ENCODE measurements at places on chromosomes 16 and 17.

DNA sequence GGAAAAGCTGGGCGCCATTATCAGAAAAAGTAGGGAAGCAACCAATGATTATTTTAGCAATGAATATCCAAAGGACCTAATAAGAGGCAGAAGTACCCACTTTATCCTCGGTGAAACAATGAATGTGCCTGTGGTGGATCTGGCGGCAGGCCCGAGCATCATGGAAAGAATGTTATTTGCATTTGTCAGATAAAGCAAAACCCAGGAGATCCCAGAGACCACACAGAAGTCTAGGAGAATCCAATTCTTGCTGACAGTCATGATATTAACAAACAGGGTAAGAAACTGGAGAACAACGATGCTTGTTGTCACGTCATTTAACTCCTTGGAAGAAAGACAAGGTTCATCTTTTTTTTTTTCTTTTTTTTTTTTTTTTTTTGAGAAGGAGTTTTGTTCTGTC, 12.0 kb upstream of the TNRC6A start:
- DNase-seq = no peak

GRCh38 chr17:17681744-17682292, 560 bp downstream of the RAI1 start:
- no peak for DNase-seq

GRCh38 chr16:77812856-77813500, 24.6 kb downstream of the VAT1L start:
- DNase-seq = no peak

DNA sequence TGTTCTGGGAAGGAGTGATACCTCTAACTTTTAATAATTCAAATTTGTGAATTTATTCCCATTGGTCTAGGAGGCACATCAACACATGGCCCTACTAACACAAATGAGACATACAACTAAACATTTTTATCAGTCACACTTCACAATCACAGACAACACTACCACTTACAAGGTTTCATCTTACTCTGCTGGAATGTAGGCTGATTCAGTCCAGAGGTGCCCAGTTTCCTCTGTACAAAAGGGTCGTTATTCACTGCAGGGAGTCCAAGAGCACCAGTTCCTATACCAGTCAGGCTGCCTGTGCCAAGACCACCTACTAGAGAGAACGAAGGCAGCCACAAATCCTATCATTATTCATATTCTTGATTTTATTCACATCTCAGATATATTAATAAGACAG, 41.4 kb downstream of the SETD6 start:
- no peak for DNase-seq

- DNase-seq = no peak
These were observed 25.3 kb upstream of the UBE2I start for GRCh38 chr16:1283996-1284616.

- peak; percentile 65 for DNase-seq
These were observed 3.4 kb downstream of the CEP295NL start for GRCh38 chr17:78899361-78900260.

Data from posterior cingulate gyrus (tissue), 11 donors.